Activated CD8-positive, alpha-beta memory T cell treated with anti-CD3 and anti-CD28 coated beads, Interleukin-2, amount 10 ng/mL, durations not matched to agents 7 days and 5 days (primary cell): ENCODE measurements at places on chromosomes 7 and 10. TPM values are rescaled to one million over a fixed set of nuclear protein-coding genes. Genes with fewer than 3 reads are reported as not detected.
A peak's percentile ranks its signal among the peaks of the same experiment; 100 is the strongest.

The INPP5A gene
- 7.0 TPM for total RNA-seq

The AGAP4 gene
- total RNA-seq: 20.7 TPM

The ARMC3 gene
- not detected for total RNA-seq

The IGFBP1 gene
- not detected for total RNA-seq

The TMEM213 gene
- total RNA-seq: not detected

The TAS2R3 gene
- 0.75 TPM for total RNA-seq

The CALHM1 gene
- 0.47 TPM for total RNA-seq

The STRA8 gene
- not detected for total RNA-seq

The RBM33 gene
- total RNA-seq: 75.6 TPM

The AGMO gene
- not detected for total RNA-seq

The SND1 gene
- 166 TPM for total RNA-seq

The TMEM273 gene
- total RNA-seq: 72.0 TPM

The LRRN3 gene
- total RNA-seq: 154 TPM

The GHRHR gene
- not detected for total RNA-seq

The ZDHHC6 gene
- 44.2 TPM for total RNA-seq

The OR6V1 gene
- not detected for total RNA-seq

GRCh38 chr7:19554581-19554980 lies 154.3 kb downstream of the POLR1F start:
- no peak for DNase-seq

GRCh38 chr10:104293781-104294321 lies 24.9 kb downstream of the GSTO2 start:
- no peak for DNase-seq

DNA sequence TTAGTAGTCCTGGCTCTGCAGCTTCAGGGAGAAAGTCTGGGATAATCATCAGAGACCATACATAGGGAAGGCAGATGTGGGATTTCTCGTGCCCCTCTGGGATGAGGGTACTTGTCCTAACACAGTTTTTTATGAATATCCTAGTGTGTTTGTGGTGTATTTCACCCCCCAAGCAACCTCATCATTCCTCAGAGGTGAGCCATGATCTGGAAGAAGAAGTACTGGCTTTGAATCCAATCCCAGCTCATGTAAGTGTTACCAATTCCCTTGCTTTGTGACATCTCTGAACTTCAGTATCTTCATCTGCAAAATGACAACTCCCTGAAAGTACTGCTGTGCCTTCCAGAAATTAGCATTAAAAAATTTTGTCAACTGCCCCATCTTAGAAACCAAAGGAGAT lies 347.5 kb upstream of the ZMIZ1 start:
- DNase-seq: no peak

GRCh38 chr10:128476845-128477244 lies 350.6 kb upstream of the MKI67 start:
- no peak for DNase-seq

GRCh38 chr10:103145046-103145445 lies 48.0 kb downstream of the NT5C2 start:
- DNase-seq: no peak

DNA sequence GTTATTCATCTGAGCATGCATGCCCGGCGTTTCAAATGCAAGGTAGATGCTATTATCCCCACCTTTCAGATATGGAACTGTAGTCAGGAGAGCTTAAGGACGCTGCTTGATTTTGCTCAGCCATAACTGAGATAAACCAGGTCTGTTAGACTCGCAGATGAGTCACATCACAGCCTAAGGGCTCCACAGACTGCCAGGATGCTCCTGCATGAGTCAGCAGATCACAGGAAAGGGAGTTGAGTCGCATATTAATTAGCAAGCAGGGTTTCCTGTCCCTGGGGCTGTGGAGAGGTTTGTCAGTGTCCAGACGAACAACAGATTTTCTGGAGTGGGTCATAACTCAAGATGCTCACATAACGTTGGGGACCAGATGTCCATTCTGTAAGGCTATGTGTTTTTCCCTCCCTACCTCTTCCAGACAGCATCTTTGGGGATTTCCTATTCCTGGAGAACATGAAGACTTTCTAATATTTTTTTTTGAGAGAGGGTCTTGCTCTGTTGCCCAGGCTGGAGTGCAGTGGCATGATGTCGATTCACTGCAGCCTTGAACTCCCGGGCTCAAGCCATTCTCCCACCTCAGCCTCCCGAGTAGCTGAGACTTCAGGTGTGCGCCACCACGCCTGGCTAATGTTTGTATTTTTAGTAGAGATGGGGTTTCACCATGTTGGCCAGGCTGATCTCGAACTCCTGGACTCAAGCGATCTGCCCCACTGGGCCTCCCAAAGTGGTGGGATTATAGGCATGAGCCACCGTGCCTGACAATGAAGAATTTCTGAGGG lies 36.7 kb downstream of the PFKFB3 start:
- DNase-seq: peak; percentile 91

DNA sequence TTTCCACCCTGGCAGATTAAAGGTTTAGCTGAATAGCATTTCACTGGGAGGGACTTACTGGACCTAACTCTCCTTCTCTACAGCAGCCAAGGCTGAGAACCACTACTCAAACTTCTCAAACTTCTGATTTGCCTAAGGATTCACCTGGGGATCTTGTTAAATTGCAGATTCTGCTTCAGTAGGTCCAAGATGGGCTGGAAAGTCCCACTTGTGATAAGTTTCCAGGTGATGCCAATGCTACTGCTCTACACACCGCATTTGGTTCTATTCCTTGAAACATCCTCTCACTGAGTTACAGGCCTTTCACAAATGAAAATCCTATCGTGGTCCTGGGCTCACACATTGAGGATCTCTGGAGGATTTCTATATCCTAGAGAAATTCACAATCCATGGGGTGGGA lies 147.9 kb downstream of the CHCHD3 start:
- DNase-seq: no peak

- no peak for DNase-seq
These were observed 21.5 kb downstream of the SKAP2 start for GRCh38 chr7:26842897-26843296.

- no peak for DNase-seq
These were observed 1035.1 kb downstream of the CNTNAP2 start for GRCh38 chr7:147151661-147152060.

- no peak for DNase-seq
These were observed 162.0 kb upstream of the PLXNA4 start for GRCh38 chr7:132738254-132738653.

- DNase-seq: peak; percentile 8
These were observed 256.3 kb downstream of the GRID1 start for GRCh38 chr10:86110156-86110786.

- no peak for DNase-seq
These were observed 46.9 kb downstream of the AP3M1 start for GRCh38 chr10:74103560-74104258.

DNA sequence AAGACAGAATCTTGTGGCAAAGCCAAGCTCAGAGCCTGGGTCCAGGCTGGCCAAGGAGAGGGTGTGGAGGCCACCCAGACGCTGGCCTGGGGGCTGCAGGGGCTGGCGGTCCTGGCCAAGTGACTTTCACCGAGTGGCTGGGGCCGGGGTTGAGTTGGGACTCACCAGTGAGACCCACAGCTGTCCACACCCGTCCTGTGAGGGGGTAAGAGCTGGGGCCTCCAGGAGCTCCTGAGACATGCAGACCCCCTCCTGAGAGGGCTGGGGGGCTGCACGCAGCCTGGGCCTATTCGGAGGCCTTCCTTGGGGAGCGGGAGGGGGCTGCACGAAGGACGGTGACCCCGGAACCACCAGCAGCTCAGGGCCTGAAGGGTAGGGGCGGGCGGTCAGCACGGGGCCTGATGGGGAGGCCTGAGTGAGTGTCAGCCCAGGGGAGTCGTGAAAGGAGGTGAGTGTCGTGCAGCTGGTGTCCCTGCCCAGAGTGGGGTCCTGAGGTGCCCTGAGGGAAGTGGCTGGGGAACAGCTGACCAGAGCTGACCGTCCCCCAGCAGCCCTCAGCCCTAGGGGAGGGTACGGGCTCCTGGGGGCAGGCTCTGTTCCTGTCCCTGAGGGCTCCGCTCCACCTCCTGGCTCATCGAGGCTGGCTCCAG lies 100.9 kb downstream of the FOXL3 start:
- DNase-seq: no peak

DNA sequence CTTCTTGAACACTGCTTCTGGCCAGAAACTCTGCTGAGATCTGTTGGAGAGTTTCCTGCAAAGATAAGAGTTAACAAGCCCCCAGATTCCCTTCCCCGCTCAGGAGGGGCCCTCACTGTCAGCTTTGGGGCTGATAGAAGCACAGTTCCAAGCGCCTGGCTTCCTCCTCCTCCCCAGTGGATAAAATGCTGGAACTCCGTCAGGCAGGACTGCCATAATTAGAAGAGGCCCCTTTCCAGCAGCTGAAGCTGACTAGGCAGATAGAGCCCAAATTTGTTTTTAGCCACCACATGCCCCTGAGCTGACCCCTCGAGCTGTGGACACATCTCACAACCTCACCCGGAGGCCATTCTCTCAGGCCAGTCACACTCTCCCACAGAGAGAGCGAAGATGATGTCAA lies 89.4 kb downstream of the TBXAS1 start:
- DNase-seq: no peak

DNA sequence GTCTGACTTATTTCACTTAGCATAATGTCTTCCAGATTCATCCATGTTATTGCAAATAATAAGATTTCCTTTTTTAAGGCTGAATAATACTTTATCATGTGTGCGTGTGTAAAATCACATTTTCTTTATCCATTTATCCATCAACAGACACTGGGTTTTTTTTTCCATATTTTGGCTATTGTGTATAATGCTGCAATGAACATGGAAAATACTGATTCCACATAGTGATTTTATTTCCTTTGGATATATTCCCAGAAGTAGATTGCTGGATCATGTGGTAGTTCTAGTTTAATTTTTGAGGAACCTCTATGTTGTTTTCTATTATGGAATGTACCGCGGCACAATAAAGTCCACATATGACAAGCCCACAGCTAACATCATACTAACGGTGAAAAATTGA lies 180.1 kb downstream of the PON1 start:
- DNase-seq: no peak

GRCh38 chr10:21519941-21520436 lies 5.5 kb downstream of the SKIDA1 start:
- DNase-seq: no peak

DNA sequence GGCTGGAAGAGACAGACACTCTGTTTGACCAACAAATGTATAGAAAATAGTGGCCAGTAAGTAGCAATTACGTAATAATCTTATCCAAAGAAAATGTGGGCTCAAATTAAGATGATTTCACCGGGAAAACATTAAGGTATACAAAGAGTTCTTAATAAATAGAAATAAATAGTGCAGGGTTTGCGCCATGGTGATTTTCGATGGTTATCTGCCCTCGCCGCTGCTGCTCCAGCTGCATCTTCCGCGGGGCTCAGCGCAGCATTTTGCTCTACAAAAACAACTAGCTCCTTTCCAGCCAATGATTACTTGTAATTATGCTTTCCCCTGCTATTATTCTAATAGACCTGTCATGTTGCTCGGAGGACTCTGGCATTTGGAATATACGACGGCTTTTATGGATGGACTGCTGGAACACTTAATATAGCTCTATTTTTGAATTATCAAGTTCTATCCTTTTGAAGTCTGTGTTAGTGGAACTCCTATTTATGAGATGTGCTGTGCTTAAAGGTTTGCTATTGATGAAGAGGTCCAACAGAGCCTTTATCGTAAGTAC lies 103.8 kb downstream of the BUB3 start:
- no peak for DNase-seq

GRCh38 chr7:55065079-55065478 lies 46.3 kb downstream of the EGFR start:
- DNase-seq: no peak

GRCh38 chr10:19656420-19657042 lies 159.7 kb upstream of the PLXDC2 start:
- no peak for DNase-seq

GRCh38 chr10:110995301-110995700 lies 75.9 kb downstream of the SHOC2 start:
- no peak for DNase-seq

GRCh38 chr7:64320547-64321513 lies 7.1 kb downstream of the ZNF736 start:
- DNase-seq: no peak

DNA sequence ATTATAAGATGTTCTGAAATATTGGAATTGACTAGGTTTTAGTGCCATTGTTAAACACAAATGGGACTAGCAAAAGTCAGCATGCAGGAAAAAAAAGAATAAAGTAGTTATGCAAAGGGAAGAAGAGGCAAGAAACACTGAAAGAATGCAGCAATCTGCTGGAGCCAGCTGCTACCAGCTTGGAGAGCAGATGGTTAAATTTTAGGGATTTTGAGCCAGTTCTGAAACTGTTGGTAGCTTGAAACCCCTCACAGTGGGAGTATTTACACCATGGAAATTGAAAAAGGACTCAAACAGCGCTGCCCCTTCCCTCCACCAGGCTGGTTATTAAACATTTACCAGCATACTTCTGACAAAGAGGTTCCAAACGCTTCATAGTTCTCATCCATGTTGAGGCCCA lies 41.0 kb downstream of the SCRN1 start:
- no peak for DNase-seq

GRCh38 chr10:117797296-117797695 lies 249.4 kb downstream of the RAB11FIP2 start:
- DNase-seq: no peak

DNA sequence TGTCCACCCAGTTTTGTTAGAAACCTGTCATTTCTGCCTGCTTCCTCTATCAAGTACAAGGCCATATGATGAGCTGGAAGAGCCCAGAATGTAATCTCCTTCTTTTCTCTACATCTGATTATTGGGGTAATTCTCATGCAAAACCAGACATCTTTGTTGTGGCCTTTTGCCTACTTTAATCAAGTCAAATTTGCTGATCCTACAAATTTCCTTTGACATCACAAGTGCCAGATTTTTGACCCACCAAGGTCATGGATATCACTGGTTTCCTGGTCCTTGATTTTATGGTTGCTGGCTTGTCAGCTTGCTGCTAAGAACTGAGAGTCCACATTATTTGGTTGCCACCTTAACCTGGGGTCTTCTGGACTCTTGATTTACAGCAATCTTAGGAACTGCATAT lies 336.1 kb downstream of the TFEC start:
- no peak for DNase-seq

DNA sequence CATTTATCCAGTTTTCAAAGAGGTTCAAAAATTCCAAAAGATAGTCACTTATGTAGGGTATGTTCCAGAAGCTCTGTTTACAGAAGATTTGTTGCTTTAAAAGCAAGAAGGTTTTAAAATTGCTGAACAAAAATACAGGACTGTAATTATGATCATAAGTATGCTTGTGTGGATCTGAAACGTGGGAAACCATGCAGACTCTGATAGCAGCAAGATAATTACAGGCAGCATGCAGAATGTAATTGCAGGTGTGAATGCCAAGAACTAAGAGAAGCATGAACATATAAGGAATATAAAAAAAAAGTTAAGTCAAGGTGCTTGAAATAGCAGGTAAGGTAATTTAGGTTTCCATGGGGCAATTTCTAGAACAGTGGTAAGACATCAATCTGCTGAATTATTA lies 405.7 kb downstream of the ARL4A start:
- no peak for DNase-seq

- no peak for DNase-seq
These were observed 29.4 kb upstream of the ANKRD30A start for GRCh38 chr10:37095792-37096573.

DNA sequence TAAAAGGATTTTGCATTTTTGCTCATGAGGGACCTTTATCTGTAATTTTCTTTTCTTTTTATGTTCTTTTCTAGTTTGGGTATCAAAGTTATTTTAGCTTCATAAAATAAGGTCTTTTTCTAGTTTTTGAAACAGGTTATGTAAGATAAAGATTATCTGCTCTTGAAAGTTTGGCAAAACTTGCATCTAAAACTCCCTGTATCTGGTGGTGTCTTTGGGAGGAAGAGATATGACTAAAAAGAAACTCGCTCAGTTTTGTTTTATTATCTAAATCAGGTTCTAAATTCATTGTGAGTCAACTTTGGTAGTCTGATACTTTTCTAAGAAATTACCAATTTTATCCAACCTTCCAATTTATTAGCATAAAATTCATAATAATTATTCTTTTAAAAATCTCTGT lies 55.1 kb downstream of the VCL start:
- DNase-seq: no peak
